ENCODE measurements at places on chromosomes 5 and 9.

- DNase-seq: no peak
These were observed 118.3 kb downstream of the SLC1A3 start for GRCh38 chr5:36724467-36725332.

DNA sequence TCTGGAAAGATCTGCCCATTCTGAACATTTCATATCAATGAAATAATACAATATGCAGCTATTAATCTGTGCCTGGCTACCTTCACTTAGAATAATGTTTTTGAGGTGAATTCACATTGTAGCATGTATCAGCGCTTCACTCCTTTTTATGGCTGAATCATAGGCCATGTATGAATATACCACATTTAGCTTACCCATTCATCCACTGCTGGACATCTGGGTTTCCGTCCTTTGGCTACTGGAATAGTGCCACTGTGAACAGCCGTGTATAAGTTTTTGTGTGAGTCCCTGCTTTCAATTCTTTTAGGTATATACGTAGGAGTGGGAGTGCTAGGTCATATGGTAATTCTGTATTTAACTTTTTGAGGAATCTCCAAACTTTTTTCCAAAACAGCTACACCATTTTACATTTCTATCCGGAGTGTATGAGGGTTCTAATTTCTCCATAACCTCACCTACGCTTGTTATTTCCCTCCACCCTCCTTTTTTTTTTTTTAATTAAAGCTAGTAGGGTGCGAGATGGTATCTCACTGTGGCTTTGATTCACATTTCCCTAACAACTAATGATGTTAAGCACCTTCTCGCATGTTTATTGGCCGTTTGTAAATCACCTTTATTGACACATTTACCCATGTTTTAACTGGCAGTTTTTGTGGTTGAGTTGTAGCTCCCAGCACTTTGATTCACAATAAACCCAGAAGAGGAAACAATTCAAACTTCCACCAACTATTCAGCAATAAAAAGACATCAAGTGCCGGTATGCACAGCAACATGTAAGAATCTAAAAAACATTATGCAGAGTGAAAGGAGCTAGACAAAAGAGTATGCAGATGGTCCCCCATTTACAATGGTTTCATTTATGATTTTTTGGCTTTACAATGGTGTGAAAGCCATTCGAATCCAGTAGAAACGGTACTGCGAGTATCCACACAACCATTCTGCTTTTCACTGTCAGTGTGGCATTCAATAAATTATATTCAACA lies 8.1 kb downstream of the SEMA4D start:
- no peak for DNase-seq

- DNase-seq: no peak
These were observed 39.8 kb upstream of the RANBP6 start for GRCh38 chr9:6055216-6055615.

DNA sequence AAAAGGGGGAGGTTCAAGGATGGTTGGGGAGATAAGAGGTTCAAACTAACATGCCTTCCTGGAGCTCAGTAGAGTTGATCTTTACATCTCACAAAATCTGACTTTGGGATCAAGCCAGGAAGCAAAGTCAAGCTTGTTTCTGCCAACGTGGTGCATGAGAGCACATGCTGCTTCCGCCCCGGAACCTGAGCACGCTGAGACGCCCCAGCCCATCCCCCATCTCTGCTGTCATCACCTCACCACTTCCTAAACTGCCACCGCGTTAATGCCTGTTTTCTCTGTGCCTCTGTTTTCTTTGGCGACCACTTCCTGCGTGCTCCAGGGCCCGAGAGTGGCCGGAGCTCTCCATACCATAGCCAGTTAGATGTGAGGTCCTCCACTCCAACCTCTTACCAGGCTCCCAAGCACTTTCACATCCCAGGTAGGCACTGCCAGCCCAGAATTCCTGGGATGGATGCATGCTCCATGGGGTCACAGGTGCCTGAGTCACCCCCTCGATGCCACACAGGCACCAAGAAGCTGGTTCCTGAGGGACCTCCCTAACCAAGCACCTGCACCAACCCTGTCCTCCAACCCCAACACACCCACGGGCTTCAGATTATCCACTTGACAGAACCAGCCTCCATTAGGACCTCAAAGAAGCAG lies 31.2 kb upstream of the AFAP1L1 start:
- no peak for DNase-seq

DNA sequence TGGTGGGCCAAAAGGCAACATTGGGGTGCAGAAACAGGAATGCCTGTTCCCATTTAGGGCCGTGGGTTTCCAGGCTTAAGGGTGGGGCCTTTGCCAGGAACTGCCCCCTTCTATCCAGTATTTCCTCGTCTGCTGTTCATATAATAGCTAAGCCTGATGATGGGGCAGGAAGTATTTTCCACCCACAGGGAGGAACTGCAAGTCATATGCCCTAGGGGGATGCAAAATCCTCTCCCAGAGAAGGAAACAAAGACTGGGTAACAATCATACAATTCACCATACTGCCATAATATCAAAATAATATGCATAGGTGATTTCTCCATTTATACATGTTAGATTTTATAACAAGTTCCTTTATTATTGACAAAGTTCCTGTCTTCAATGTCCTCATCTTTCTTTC lies 20.5 kb upstream of the RPS23 start:
- no peak for DNase-seq

DNA sequence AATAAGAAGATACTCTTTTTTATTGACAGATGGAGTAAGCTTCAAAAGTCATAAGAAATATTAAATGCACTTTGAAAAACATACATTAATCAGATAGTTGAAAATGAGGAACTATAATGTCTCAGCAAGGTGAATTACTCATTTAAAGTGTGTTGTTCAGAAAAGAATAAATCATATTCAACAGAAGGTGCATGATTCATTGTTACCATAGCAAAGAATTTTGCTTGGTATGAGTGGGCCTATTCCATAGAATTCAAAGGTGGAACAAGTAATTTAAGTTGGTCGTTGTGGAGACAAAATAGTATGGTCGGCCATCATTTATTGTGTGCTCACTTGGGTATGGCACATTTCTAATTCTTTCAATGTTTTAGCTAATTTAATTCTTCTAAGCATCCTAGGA lies 1920.2 kb upstream of the CDH9 start:
- DNase-seq: no peak

DNA sequence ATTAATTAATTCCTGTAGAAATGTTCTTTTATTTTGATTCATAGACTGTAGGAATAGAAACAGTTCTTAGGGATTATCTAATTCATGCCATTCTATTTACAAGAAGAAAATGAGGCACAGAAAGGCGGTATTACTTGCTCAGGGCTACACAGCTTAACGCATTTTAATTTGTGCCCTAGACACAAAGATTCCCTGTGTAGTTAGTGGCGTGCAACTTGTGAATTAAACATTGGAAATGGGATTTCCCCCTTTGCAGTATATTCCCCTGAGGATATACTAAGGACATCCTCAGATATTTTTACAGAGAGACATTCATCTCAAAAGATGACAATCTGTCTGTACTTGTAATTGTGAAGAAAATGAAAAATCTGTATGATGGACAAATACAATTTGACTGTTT lies 108.1 kb downstream of the SGCD start:
- no peak for DNase-seq

GRCh38 chr5:174344335-174344734 lies 298.8 kb downstream of the NSG2 start:
- no peak for DNase-seq

- no peak for DNase-seq
These were observed 43.8 kb downstream of the PCDHGC5 start for GRCh38 chr5:141532726-141533125.

- DNase-seq: no peak
These were observed 38.3 kb upstream of the FAM120AOS start for GRCh38 chr9:93491593-93492232.

DNA sequence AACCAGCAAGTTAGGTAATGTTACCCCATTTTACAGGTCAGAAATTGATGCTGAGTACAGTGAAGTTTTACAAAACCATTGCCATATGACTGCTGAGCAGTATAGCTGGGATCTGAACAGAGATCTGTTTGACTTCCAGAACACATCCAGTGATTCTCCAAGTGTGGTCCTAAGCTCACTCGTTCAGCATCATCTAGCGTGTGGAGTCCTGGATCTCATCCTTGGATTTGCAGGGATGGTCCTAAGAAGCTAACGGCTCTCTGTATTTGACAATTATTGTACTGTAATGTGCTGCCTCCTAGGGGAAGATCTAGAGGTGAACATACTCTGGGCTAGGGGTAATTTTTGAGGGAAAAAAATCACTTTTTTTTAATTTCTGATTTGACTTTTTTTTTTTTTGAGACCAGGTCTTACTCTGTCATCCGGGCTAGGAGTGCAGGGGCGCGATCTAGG lies 1.4 kb downstream of the SLC26A2 start:
- no peak for DNase-seq

DNA sequence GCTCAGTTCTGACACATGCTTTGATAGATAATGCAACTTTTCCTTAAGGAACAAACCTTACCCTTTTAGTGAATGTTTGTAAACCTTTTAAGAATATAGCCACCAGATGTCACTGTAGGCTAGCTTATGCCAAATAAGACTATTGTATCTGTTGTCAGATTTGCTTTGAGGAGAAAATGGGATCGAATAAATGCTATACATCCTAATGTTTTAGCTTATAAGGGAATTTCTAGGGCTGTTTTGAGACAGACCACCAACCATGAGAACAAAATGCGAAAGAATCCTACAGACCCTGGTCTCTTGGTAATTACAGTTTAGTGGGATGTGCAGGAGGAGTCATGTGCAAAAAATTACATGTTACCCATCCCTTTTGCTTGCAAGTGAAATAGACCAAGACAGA lies 127.6 kb upstream of the NMUR2 start:
- no peak for DNase-seq

DNA sequence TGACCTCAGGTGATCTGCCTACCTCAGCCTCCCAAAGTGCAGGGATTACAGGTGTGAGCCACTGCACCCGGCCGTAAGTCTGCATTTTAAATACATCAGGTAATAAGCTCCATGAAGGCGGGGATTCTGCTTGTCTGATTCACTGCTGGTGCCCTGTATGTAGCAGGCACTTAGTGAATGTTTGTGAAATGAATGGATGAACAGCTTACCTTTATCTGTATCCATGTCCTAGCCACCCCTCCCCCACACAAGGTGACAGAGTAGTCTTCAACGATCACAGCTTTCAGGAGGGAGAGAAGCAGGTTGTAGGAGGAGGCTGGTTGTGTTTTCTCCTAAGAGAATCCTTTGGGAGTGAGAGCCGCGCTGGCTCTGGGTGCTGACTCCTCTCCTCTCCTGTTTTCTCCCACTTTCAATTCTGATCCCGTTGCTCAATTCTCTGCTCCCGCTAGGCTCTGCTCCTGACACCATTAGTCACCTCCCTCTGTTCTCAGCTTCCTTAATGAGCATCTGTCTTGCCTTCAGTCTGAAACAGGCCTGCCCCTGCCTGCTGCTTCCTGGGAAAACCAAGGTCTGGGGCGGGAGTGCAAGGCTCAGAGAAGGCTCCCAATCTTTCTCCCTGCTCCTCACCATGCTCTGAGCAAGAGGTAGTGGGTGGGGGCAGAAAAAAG lies 88.8 kb upstream of the CTNNA1 start:
- DNase-seq: no peak

DNA sequence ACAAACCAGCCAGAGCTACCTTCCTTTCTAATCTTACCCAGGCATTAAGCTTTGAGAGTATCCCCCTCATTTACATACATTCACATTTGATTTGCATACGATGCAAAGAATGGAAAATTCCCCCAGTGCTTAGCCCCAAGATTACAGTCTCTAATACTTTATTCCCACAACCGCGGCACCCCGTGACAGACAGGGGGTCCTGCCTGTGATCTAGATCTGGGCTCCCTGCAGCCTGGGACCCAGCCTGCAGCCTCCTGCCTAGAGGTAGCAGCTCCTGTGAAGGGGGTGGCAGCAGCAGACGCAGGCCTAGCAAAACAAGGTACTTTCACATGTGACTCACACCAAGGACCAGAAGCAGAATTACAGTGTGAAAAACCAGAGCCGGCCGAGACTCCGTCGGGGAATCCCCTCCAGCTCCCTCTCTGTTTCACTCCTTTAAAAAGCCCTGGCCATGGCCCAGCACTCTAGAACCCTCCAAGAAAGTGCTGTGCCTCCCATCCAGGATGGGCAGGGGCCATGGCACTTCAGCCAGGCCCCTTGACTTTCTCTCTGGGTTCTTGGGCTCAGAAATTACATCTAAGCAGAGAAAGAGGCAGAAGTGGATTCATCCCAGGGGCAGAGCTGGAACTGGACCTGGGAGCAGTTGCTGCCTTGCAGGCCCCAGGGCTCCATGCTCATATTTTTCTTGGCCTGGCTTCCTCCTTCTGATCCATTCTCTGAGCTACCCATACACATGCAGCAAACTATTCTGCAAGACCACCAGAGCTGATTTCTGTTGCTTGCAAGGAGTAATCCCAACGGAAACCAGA lies 14.0 kb upstream of the TCF7 start:
- no peak for DNase-seq

DNA sequence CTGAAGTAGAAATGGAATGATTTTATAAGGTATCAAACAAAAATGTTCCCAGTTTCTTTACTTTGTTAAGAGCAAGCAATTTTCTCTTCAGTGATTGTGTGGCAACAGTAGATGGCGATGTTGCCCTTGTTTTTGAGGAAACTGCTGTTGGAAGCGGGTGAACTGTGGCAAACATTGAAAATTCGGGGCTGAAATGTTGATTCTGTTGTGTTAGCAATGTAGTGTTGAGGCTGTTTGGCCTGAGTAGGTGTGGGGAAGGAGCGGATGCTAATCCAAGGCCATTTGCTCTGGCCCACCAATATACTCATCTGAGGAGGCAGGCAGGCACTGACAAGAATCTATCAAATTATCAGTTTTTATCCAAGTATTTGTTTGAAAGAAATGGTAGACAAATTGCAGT lies 129.8 kb downstream of the SLC12A2 start:
- no peak for DNase-seq

DNA sequence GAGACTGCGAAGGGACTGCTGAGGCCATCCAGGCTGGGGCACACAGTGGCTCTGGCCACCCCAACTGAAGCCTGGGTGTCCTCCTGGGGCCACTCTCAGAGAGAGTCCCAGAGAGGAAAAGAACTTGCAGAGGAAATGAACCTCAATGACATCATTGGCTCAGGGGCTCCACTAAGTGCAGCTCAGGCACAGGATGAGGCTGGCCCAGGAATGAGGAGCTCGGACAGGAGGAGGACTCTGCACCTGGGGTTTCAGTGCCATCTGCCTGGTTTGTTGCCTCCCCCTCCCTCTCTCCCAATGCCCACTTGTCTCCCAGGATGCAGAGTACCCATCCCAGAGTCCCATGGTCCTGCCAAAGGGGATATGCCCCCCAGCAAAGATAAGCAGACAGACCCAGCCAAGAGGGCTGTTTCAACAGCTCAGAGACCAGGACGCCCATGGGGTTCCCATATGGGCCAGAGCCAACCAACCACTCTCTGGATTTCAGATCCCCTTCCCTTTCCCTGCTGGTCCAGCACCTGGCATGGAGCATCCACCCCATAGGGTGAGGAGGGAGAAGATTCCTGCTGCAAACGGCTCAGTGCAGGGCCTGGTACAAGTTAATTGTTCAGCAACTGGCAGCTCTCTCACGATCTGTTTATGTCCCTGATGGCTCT lies 26.9 kb upstream of the OLFM1 start:
- DNase-seq: no peak

GRCh38 chr5:179912951-179913350 lies 5.3 kb upstream of the TBC1D9B start:
- peak; percentile 57 for DNase-seq

Measured in hypothalamus (tissue), 51 donors.